Epithelial cell of proximal tubule (primary cell): ENCODE measurements at places on chromosomes 13 and 19.

DNA sequence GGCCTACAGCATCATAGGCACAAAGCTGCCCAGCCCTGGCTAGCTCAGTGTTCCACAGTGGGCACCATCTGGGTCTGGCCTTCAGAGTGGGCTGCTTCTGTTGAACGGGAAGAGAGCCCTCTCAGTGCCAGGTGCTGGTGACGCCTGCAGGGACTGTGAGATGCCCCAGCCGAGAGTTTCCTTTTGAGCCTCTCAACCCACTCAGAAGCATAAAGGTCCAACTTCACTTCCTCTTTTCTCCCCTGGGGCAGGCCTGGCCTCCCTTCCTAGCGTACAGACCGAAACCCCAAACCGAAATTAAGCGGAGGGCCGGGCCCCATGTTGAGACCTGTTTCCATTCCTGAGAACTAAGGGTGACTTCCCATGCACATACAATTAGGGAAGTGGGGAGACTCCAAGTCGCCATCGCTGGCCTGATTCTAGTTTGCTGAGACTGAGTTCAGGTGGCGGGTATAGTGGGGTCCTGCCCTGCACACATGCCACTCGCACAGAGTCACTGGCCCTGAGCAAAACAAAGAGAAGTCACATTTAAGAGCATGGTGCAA lies 6.9 kb downstream of the RAB8A start:
- no peak for DNase-seq

DNA sequence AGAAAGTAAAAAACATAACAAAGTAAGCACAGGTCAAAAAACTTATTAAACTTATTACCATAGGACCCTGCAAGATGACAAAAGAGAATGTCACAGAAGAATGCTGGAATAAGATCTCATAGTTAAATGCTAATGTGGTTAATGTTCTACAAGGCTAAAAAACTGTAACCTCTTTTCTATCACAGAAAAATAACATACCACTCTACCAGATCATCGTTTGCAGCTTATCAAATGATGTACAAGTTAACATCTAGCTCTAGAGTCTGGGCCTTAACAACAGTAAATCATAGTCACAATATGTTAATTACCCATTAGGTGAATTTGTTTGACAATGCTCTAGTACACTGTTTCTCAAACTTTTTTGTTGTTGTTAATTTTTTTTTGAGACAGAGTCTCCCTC lies 53.0 kb downstream of the NUFIP1 start:
- DNase-seq = no peak

- DNase-seq = no peak
Observed at GRCh38 chr19:4023600-4024398, 16.3 kb downstream of the PIAS4 start.

- no peak for DNase-seq
Observed at GRCh38 chr13:33937373-33938098, 119.6 kb downstream of the RFC3 start.

GRCh38 chr13:112445411-112446271 lies 69.5 kb downstream of the SPACA7 start:
- DNase-seq = no peak

GRCh38 chr19:50921426-50922316 lies 10.5 kb upstream of the KLK4 start:
- DNase-seq = no peak
